ENCODE measurements at places on chromosomes 12 and 14.

GRCh38 chr14:41785696-41786095, 179.0 kb downstream of the LRFN5 start:
- DNase-seq: no peak

DNA sequence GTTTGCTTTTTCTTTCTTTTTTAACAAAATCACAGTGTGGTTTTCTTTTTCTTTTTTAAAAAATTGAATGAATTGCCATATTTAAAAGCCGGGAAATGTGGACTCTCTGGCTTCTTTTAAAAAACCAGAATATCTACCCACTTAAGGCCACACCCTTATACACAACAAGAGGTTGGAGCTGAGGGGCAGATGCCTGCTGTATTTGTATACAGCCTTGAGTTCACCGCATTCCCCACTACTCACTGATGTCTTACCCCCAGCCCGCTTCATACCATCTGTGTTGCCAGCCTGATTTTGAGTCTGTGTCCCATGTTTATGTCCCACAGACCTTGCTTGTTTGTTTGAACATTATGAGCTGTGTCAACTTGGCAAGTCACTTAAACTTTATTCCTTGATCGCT, 14.3 kb downstream of the JDP2 start:
- no peak for DNase-seq

DNA sequence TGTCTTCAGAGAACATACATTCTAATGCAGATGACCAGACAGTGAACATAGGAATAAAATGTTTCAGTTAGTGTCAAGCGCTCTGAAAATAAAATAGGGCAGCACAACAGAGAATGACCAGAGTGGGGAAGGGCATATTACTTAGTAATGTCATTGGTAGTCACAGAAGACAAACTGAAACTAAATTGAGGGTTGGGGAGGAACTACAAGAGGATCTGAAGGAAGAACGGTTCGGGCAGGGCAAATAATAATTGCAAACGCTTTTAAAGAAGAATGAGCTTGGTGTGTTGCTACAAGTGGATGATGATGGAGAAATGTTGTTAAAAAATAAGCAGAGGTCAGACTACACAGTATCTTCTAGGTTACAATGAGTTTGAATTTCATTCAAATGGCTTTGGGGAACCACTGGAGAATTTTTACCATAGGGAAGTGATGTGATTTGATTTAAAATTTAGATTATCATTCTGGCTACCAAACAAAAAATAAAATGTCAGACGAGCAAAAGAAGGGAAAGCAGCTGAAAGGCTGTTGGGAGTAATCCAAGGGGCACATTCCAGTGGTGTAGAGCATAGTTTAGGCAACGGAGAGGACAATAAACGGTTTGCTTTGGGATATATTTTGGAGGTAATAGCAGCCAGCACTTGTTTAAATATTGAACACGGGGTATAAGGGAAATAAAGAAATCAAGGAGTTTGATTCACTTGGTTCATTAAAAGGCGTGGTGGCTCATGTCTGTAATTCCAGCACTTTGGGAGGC, 56.3 kb upstream of the SLC6A13 start:
- no peak for DNase-seq

GRCh38 chr12:88247241-88247643, 105.1 kb downstream of the TMTC3 start:
- no peak for DNase-seq

DNA sequence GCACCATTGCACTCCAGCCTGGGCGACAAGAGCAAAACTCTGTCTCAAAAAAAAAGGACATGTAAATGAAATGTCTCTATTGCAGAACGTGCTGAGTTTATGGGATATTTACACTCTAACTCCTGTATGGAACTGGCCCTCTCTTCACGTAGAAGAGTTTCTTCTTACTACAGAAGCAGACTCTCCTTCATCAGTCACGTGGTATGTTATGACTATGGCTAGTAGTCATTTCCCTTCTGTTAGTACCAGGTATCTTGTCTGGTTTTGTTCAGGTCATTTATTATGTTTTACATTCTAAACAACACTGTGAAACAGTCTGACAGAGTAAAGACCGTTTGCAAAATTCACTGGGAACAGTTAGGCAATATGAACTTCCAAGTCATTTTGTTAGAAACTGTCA, 20.3 kb downstream of the KNTC1 start:
- DNase-seq: no peak

DNA sequence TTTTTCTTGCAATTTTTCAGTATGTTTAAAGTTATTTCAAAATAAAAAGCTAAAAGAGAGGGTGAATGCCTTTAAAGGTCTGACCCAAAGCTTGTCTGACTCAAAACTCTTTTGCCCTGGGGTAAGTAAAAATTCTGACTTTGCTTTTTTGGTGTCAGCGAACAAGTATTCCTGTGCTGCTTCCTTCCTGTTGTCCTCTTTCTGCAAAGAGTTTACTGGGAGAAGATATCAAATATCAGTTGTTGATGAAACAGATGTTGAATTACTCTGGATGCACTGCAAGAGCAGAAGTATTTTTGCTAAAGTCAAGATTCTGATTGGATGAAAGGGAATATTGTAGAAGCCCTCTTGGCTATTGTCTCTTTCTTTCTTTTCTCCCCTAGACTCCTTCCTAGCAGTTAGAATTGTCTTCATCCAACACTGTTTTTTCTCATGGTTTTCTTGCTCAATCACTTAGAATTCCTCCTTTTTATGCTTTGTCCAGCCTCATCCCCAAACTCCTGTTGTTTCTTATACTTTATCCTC, 62.0 kb downstream of the DACT1 start:
- DNase-seq: no peak

DNA sequence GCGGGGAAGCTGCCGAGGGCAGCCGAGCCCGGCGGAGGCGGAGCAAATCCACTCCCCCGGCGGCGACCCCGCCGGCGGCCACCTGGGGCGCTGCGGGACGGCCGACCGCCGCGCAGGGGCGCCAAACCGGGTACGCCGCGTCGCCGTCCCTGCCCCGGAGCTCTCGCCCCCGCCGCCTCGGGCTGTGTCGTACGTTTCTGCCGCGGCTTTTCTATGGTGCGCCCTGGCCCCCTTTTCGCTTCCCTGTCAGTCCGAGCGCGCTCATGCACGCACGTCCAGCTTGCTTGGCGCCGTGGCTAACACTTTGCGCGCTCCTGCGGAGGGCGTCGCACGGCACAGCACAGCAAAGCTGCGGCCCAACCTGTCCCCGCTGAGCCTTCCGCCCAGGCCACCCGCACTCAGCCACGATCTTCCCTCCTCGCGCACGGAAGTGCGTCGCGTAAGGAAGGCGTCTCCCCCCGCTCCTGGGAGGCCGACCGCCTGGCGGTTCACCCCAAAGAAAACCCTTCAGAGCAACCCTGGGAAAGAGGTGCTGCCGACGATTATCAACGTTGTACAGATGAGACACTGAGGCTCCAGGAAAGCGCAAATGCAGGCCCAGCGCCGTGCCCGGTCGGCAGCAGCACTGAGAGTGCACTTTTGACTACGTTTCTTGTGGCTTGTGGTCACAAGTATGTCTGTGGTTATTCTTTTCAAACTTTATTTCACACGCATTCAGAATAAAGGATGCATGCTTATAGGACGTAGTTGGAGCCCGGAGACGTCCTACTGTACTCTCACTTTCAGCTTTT, at the start of gene HECTD1:
Gene HECTD1, minus strand, starts transcription at position 39 of the 791 bp plus-strand sequence. CDS start 1,857 bp downstream, outside the sequence.
- peak; percentile 95 for DNase-seq

- DNase-seq: no peak
These were observed 4.4 kb upstream of the YY1 start for GRCh38 chr14:100234511-100234910.

DNA sequence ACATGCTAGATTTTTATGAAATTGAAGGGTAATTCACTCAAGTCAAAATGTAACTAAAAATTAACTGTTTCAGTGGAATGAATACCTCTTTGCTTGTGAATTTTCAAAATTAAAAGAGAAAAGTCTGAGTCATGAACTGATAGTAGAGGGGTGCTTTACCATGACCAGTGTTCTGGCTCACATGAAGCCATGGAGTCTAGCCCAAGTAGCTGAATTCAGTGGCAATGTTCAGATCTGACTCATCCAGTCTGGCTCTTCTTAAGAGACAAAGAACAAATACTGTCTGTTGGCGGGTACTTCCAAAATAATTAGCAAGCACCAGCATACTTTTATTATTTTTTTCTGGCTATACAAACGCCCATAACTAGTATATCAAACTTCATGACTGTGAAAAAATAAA, 366.3 kb upstream of the GARIN6 start:
- DNase-seq: no peak

GRCh38 chr14:88914956-88915355, 90.5 kb downstream of the TTC8 start:
- DNase-seq: no peak
